HepG2 (cell line): ENCODE measurements at places on chromosomes 3 and 15. TPM values are rescaled to one million over a fixed set of nuclear protein-coding genes. Genes with fewer than 3 reads are reported as not detected.

DNA sequence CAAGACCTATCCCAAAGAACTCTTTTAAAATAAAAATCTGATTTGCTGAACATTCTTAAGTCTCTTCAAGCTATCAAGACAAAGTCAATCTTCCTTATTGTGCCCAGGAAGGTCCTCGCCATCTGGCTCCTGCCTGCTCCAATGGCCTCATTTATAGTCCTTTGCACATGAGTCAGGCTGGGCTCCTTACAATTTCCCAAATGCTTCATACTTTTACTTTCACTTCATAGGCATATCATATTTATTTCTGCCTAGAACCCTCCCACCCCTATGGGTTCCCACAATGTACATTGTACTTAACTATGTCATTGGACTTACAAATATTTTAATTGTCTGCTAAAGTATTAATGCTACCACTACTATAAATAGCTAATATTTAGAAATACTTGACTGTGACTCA, 9.1 kb downstream of the THRB start:
- H3K27ac ChIP-seq = no peak overlapping the region
- no peak overlapping the region for H3K4me3 ChIP-seq
- no peaks in the 10 kb centered on the region for H3K27me3 ChIP-seq
- peaks cover 47% of the 10 kb centered on the region for H3K4me1 ChIP-seq

DNA sequence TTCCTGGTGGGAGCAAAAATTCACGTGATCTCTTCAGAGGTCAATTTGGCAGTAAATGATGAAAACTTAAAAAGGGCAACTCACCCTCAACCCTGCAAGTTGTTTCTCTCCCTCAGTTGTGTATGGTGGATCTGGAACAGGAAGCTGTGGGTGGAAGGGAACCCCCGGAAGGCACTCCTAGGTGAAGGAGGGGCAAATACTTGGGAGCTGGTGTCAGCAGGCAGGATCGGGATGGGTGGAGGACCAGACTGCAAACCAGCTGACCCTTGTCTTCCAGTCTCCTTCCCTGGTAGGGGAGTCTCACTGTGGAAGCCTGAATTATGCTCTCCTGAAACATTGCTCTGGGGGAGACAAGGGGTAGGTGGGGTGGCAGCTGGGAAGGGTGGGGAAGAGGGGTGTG, 33.5 kb downstream of the PRR23E start:
- peaks cover 2% of the 10 kb centered on the region; the same call in 1 of the 2 replicates for H3K27me3 ChIP-seq
- H3K27ac ChIP-seq = no peak overlapping the region
- peaks cover 13% of the 10 kb centered on the region; the same call in 1 of the 2 replicates for H3K4me1 ChIP-seq
- H3K36me3 ChIP-seq = no peaks in the 10 kb centered on the region
- DNase-seq = no peak

Gene CHRD
- total RNA-seq = 3.4 and 22.2 TPM in 2 replicates

DNA sequence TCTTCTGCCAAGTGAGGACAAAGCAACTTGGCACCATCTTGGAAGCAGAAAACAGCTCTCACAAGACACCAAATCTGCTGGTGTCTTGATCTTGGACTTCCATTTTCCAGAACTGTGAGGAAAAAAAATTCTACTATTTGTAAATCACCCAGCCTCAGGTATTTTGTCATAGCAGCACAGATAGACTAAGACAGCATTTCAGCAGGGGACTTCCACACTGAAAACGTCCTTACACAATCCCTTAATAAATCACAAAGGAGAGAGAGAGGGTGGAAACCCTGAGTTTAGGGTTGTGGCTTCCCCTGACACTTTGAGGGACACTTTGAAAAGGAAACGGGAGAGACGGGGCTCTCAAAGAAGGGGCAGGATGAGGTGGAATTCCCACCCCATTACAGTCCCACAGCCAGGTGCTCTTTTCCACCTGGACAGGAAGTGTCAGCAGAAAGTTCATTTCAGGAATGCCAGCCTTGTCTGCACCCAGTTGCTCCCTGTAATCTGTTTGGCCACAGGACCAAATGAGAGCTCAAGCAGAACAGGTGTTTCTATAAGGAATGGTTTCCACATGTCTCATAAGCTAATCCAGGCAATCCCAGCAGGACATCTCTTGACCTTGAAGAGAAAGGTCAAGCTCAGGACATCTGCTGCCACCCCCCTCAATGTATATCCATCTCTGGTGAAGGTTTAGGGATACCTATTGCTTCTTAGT, 51.3 kb downstream of the MYLK start:
- no peak overlapping the region for H3K4me3 ChIP-seq
- no peaks in the 10 kb centered on the region; the same call in 1 of the 2 replicates for H3K27me3 ChIP-seq
- H3K36me3 ChIP-seq = no peaks in the 10 kb centered on the region
- no peak for DNase-seq
- no peak overlapping the region for H3K27ac ChIP-seq

DNA sequence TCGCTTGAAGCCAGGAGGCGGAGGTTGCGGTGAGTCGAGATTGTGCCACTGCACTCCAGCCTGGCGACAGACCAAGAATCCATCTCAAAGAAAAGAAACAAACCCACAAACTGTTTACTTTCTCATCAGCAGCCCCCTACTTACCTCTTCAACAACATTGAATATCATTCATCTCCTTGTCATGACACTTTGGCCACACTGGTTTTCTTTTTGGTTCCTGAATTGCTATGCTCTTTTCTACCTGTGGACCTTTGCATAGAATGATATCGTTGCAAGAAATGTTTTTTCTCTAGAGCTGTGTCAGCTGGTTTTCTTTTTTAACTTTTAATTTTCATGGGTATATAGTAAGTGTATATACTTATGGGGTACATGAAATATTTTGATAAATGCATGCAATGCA, 82.4 kb downstream of the CD200 start:
- H3K4me3 ChIP-seq = no peak overlapping the region
- no peaks in the 10 kb centered on the region for H3K4me1 ChIP-seq
- no peak overlapping the region for H3K27ac ChIP-seq
- DNase-seq = no peak
- no peaks in the 10 kb centered on the region for H3K27me3 ChIP-seq

GRCh38 chr15:77622934-77623754, 9.6 kb downstream of the LINGO1 start:
- H3K27ac ChIP-seq = no peak overlapping the region
- H3K4me1 ChIP-seq = peaks cover 33% of the 10 kb centered on the region
- peaks cover 5% of the 10 kb centered on the region; the same call in 1 of the 2 replicates for H3K27me3 ChIP-seq
- no peaks in the 10 kb centered on the region for H3K36me3 ChIP-seq

- H3K27me3 ChIP-seq = no peaks in the 10 kb centered on the region
- H3K4me1 ChIP-seq = peaks cover 9% of the 10 kb centered on the region
- DNase-seq = no peak
- H3K27ac ChIP-seq = no peak overlapping the region
- H3K4me3 ChIP-seq = no peak overlapping the region
Measured at GRCh38 chr3:53420831-53421230, 73.5 kb upstream of the DCP1A start.

Gene CIP2A
- 36.9 and 54.1 TPM in 2 replicates for total RNA-seq

DNA sequence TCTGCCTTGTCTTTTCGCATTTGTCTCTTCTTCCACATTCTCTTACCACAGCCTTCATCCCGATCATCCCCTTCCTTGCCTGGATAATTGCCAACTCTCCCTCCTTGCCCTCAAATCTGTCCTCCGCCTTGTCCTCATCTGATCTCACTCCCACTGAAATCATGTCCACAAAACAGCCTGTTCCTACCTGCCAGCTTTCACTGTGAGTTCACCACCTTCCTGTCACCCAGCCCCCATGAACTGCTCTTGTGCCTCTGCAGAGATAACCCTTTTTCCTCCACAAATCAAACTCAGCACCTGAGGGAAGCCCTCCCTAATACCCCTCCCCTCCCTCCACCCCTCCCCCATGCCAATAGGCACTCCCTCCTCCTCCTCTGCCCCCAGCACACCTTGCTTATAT, 4.8 kb upstream of the ADCY5 start:
- H3K27ac ChIP-seq = no peak overlapping the region
- no peaks in the 10 kb centered on the region for H3K36me3 ChIP-seq
- no peak overlapping the region for H3K4me3 ChIP-seq
- peaks cover 10% of the 10 kb centered on the region; the same call in 2 of the 3 replicates for H3K27me3 ChIP-seq
- H3K4me1 ChIP-seq = peaks cover 20% of the 10 kb centered on the region

Gene PRR20G
- total RNA-seq = not detected in 2 replicates
